Endothelial cell of umbilical vein (primary cell): ENCODE measurements at places on chromosomes 6 and 20. TPM values are rescaled to one million over a fixed set of nuclear protein-coding genes. Genes with fewer than 3 reads are reported as not detected.

DNA sequence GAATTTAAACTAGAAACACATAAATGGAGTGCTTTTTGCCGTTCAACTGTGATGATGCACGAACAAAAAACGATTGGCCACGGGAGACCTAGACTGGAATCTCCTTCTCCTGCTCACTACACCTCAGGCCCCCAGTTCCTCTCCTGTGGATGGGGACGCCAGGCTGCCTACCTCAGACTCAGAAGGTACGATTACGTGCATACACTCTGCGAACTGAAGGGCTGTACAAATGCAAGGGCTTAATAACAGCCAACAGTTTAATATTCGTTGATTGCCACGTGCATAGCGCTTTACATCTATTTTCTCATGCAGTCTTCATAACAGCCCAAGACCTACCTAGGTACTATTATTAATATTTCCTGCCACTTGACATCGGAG is 495 bp upstream of the ARMC2 start:
- H3K36me3 ChIP-seq = no peaks in the 10 kb centered on the region
- peak overlapping the region; percentile 81 for H3K4me3 ChIP-seq
- no peak overlapping the region for H3K27ac ChIP-seq
- peaks cover 6% of the 10 kb centered on the region for H3K4me1 ChIP-seq

DNA sequence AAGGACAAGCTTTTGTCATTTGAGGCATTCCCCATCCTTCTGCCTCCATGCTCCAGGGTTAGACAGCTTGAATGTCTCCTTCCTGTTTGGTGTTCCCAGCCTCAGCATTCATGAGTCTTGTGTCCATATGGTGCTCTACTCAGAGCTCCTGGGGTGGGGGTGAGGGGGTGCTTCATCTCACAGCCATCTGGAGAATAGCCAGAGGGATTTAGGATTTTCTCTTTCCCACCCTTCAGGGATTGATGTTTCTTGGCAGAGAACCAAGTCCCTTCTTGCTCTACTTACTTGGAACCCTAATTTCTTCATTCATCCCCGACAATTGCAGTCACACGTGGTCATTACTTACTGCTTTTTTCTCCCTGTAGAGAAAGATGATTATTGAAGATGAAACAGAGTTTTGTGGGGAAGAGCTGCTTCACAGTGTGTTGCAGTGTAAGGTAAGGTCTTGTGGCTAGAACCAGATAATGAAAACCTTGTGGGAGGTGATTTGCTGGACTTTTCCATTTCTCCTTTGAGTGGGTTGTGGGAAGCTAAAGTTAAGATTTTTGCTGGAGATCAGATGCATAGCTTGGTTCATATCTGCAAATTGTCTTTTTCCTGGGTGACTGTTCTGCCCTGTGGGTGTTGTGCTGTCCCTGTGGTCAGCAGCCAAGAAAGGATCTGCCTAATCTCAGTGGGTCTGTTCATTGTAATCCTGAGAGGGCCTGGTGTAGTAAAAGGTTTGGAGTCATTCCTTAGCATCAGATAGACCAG is 18.6 kb downstream of the CMTR1 start:
- no peak overlapping the region for H3K4me3 ChIP-seq
- no peak for DNase-seq
- H3K36me3 ChIP-seq = peaks cover 11% of the 10 kb centered on the region
- H3K27ac ChIP-seq = no peak overlapping the region

GRCh38 chr20:23174821-23175220 is 88.7 kb upstream of the CD93 start:
- peaks cover 10% of the 10 kb centered on the region for H3K4me1 ChIP-seq
- H3K36me3 ChIP-seq = no peaks in the 10 kb centered on the region
- DNase-seq = no peak
- no peak overlapping the region for H3K27ac ChIP-seq
- H3K27me3 ChIP-seq = peaks cover 6% of the 10 kb centered on the region

DNA sequence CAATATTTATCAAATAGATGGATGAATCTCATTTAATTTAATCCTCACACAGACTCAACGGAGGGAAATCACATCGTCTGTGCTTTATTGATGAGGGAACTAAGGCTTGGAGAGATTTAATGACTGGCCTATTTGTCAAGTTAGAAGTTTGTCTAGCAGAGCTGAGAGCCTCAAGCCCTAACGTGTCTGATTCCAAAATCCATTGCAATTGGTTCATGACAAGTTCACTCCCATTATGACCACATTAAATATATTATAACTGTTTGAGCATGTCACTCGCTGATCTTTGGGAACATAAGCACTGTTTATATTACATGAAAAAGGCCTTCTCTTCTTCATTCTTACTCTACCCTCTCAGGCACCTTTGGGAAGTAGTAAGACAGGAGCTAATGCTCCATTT is 89.4 kb upstream of the SIRPA start:
- no peak overlapping the region for H3K27ac ChIP-seq
- H3K36me3 ChIP-seq = no peaks in the 10 kb centered on the region
- no peak for DNase-seq
- peaks cover 2% of the 10 kb centered on the region for H3K27me3 ChIP-seq

DNA sequence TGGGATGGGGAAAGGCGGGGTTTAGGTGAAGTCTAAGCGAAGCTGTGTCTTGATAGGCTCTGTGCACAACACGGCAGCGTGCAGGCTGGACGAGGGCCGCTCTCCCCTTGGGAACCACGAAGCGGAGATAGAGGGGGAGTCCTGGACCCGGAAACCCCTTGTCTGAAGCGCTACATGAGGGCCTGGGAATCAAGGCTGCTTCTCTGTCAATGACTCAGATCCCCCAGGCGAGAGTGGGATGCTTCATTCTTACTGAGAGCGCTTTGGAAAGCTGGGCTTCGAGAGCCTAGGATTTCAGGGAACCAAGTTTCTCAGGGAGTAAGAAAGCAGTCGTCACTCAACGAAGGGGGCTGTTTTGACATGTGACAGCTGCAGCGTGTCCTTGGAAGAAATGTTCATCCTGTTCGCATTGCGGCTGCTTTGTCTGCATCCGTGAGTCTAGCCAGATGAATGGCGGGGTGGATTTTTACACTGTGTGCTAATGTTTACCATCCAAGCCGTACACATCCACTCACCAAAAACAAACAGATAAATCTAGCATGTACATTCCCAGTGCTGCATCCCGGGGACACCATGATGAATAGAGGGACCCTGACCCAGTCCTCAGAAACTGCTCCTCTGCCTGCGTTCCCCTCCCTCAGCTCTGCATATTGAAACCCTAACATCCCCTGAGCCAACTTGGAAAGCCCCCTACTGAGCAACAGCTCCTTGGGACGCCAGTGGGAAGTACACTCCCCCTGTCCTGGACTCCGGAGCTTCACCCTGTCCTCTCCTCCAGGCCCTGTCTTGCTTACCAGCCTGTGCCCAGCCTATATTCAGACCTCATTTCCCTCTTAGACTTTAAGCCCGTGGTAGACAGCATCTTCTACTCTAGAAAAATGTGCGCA is 24.5 kb upstream of the RTF2 start:
- no peaks in the 10 kb centered on the region for H3K4me1 ChIP-seq
- no peak overlapping the region for H3K27ac ChIP-seq
- H3K4me3 ChIP-seq = no peak overlapping the region
- no peak for DNase-seq

GRCh38 chr6:21666853-21667681 is 73.5 kb downstream of the SOX4 start:
- no peaks in the 10 kb centered on the region for H3K27me3 ChIP-seq
- H3K4me1 ChIP-seq = peaks cover 24% of the 10 kb centered on the region
- peak; percentile 28 for DNase-seq

DNA sequence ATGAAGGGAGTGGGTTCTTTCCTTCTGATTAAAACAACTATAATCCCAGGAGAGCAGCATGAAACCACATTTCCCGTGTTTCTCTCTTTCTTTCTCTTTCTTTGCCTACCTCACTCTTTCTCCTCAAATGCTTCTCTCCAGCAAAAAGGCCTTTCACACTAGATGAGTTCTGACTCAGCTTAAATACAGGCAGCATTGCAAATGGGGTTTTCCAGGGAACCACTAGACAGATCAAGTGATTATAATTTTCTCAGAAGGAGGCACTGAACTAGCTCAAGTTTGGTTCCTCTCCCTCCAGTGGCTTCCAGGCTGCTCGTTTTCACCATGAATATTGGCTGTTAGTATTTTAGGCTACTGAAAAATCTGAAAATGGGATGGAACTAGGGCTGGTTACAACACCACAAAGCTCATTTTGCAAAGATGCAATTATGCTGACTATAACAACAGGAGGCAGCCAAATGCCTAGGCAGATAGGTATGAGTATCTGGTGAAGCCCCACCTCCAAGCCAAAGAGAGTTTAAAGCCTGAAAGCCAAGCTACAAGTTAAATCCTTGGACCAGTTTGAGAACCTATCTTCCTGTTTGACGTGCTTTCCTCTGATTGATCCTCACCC is 260.0 kb downstream of the MMUT start:
- H3K27me3 ChIP-seq = peaks cover 2% of the 10 kb centered on the region
- no peaks in the 10 kb centered on the region for H3K4me1 ChIP-seq
- no peak overlapping the region for H3K27ac ChIP-seq
- no peaks in the 10 kb centered on the region for H3K36me3 ChIP-seq
- no peak for DNase-seq

DNA sequence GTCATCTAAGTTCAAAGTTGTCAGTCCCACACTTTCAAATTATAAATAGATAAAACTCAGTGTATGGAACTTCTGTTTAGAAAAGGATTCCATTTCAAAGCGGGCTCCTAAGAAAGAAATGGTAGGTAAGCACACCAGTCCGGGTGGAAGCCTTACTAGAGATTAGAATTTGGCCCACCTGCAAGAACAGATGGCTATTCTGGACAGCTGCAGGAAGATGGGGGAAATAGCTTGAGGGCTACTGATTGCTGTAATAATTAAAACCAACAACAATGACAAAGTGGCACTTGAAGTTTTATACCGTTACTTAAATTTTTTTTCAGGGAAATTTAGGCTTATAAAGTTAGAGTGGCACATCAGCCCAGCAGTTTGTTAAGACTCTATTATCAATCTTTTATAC is 83.3 kb downstream of the HIVEP2 start:
- no peaks in the 10 kb centered on the region for H3K27me3 ChIP-seq
- no peak overlapping the region for H3K27ac ChIP-seq
- H3K36me3 ChIP-seq = no peaks in the 10 kb centered on the region
- H3K4me1 ChIP-seq = no peaks in the 10 kb centered on the region
- DNase-seq = no peak

Gene FARS2
- 19.6 and 20.5 TPM in 2 replicates for total RNA-seq

Gene SLC17A9
- total RNA-seq = 44.5 and 49.4 TPM in 2 replicates

Gene FAM83B
- total RNA-seq = not detected in 2 replicates

Gene RAET1G
- total RNA-seq = 0.74 and 1.6 TPM in 2 replicates
